ENCODE measurements at places on chromosomes 11 and 22.

GRCh38 chr11:134531327-134532130, 119.5 kb upstream of the B3GAT1 start:
- no peak for DNase-seq

DNA sequence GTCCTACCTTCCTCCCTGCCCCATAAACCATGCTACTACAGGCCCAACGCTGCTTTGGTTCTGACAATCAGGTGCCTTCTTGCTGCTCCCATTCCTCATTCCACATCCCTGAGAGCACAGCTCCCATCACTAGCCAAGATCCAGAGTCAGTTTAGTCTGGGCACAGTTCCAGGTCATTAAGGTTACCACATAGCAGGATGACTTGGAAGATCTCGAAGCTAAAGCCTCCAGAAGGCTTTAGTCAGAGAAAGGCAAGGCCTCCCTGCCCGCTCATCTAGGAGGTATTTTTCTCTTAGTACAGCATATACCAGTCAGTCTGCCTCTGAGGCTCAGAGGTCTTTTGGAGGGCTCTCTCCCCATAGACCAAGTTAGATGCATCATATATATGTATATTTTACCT, 30.3 kb downstream of the TRIM66 start:
- DNase-seq = no peak

- no peak for DNase-seq
These were observed 7.4 kb downstream of the MED17 start for GRCh38 chr11:93791493-93791892.

DNA sequence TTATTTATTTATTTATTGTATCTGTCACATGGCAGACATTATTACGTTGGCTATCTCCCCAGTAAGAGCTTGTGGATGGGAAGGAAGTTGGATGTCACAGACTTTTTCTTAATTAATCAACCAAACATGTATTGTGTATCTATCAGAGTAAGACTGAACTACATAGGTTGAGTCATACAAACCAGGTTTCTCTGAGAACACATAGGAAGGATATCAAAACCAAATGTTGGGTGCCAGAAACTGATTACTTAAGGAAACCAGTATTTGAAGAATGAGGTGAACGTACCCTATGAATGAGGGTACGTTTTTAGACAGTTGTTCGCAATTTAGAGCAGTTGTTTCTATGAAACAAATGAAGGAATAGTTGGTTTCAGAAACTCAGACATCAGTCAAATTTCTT, 136.4 kb downstream of the SLC17A6 start:
- no peak for DNase-seq

GRCh38 chr11:10044618-10045017, 249.4 kb downstream of the SBF2 start:
- DNase-seq = no peak

DNA sequence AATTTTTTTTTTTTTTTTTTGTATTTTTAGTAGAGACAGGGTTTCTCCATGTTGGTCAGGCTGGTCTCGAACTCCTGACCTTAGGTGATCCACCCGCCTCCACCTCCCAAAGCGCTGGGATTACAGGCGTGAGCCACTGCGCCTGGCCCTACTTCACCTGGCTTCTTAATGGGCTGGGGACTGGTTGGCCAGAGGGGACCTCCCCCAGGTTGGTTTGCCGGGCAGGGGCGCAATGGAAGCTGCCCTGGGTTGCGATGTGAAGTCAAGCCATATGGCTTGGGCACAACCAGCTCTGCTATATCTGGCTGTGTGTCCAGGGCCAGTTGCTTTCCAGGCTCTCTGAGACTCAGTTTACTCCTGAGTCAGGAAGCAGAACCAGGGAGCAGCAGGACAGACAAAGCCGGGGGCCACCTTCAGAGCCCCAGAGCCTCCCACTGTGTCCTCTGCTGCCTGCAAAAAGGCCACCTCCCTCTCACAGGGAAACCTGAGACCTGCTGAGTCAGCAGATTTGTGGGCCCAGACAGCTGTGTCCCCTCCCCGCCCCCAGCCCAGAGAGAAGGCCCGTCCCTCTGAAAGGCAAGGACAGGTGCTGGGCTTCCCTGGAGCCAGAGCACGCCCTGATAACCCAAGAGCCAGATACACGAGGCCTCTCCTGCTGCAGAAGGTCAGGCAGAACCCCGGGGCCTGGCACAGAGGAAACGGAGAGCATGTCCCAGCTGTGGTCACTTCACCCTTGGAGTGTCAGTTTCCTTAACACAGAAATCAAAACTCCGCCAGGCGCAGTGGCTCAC, 29.2 kb upstream of the DAGLA start:
- DNase-seq = no peak

DNA sequence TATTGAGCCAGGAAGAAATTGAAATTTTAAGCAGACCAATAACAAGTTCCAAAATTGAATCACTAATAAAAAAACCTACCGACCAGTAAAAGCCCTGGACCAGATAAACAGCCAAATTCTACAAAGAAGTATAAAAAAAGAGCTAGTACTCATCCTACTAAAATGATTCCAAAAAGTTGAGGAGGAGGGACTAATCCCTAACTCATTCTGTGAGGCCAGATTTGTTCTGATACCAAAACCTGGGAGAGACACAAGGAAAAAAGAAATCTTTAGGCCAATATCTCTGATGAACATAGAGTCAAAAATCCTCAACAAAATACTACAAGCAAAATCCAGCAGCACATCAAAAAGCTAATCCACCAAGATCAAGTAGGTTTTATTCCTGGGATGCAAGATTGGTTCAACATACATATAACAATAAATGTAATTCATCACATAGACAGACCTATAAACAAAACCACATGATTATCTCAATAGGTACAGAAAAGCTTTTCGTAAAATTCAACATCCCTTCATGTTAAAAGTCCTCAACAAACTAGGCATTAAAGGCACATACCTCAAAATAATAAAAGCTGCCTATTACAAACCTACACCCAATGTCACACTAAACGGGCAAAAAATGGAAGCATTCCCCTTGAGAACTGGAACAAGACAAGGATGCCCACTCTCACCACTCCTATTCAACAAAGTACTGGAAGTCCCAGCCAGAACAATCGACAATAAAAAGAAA, 13.1 kb downstream of the OR52A5 start:
- no peak for DNase-seq

DNA sequence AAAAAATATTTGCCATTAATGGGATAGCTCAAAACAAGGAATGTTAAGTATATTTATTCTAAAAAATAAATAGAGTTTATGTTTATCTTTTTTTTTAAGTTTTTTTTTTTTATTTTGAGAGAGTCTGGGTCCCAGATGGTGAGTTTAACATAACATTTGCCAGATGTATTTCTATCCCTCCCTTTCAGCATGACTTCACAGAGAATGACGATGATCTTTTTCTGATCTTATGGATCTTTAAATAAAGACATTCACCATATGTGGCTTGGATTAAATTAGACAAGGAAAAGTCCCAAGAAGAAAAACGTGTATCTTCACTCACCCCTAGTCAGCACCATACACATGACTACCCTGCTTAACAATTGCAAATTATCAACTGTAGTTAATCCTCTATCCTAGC, 839.8 kb upstream of the CNTN5 start:
- no peak for DNase-seq

- no peak for DNase-seq
These were observed 37.3 kb downstream of the PAMR1 start for GRCh38 chr11:35488117-35488516.

DNA sequence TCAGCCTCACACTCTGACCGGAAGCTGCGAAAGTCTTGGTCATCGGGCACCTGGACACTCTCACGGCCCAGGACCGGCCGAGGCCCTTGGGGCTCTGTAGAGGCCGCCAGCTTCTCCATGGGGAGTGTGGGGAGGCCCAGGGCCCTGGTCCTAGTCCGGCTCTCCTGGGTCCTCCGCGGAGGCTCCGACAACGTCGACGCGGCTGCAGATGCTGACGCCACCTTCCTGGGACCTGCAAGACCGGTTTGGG, 12.9 kb downstream of the STARD10 start:
- no peak for DNase-seq

GRCh38 chr11:131864228-131864627, 493.8 kb downstream of the NTM start:
- DNase-seq = no peak

DNA sequence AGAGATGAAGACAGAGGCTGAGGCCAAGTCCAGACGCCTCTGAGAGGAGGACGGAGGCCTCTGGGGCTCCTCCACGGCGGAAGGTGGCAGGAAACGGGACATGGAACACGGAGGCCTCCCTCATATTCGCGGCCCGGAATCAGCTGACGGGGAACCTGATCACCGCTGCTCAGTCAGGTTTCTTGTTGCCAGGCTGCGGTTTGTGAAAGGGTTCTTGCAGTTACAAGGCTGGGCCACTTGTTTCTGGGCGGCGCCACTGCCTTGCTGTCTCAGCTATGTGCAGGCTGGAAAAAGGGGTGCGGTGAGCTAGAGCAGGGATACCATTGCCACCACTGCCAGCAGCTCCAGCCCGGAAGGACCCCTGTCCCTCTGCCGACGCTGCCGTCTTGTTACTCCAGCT, 10.0 kb upstream of the MMP1 start:
- DNase-seq = no peak

DNA sequence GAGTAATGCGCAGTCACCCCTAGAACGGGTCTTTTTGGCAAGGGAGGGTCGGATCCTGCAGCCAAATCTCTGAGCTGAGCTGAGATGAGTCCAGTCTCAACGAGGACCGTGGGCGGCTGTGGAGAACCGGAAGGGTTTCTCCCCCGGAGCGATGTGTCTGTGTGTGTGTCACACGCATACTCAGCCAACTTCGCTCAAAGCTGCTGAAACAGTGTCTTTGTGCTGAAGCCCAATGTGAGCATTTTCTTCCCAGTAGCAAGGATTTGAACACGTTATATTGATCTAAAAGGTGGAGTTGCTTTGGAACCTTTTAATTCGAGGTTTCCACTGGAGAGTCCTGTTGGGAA, 1.4 kb upstream of the CELSR1 start:
- DNase-seq = no peak

DNA sequence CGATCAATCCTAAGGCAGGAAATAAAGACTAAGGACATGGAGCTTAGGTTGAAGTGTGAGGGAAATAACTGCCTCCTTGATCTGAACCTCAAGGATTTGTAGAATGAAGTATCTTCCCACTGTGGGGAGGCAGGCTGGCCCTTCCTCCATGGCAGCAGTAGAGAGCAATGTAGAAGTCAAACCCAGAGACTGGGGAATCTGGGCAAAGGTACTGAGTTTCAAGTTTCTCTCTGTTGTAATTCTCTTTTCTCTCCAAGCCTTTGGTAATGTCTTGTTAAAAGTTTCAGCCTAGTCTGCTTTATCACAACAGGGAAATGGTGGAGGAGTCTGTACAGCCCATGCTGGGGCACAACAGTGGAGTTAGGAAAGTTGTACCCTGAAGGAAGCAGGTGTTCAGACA, 49.5 kb downstream of the ADM start:
- DNase-seq = no peak

- no peak for DNase-seq
These were observed 30.5 kb upstream of the TTLL12 start for GRCh38 chr22:43217285-43218030.

- DNase-seq = no peak
These were observed 27.8 kb downstream of the USP28 start for GRCh38 chr11:113847580-113847979.

GRCh38 chr11:94719876-94720275, 48.3 kb upstream of the AMOTL1 start:
- no peak for DNase-seq

DNA sequence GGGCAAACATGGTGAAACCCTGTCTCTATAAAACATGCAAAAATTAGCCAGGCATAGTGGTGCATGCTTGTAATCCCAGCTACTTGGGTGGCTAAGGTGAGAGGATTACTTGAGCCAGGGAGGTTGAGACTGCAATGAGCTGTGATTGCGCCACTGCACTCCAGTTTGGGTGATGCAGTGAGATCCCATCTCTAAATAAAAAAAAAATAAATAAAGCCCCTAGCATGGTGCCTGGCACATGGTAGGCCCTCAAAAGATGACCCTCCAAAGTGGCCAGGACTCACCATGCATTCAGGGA, 74.6 kb downstream of the PTPRJ start:
- DNase-seq = no peak

DNA sequence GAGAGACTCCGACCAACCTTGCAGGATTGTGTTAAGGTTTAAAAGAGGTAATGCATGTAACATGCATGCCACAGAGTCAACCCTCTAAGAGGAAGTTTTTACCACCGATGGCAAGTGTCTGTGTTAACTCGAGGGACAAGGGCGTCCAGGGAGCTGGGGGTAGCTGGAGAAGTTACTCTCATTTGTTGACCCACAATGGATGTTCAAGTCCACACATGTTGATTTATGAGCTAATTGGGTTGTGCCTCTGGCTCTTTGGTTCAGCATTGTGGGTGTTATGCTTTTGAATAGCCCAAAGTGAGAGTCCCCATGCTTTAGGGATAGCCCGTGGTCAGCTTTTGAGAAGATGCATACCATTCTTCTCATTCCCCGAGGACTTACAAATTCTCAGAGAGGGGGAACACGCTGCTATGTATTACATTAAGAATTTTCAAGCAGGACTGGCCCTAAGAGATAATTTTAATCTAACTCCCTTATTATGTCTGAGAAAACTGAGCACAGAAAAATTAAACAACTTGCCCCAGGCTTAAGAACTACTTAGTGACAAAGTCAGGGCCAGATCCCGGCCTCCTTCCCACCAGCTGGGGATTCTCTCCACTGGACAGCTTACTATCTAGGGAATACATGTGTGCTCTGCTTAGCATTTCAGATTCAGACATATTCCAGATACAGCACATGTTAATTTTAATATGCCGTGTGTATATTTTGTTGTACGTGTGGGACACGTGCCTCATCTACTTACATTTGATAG, 5.2 kb upstream of the PLET1 start:
- DNase-seq = no peak

DNA sequence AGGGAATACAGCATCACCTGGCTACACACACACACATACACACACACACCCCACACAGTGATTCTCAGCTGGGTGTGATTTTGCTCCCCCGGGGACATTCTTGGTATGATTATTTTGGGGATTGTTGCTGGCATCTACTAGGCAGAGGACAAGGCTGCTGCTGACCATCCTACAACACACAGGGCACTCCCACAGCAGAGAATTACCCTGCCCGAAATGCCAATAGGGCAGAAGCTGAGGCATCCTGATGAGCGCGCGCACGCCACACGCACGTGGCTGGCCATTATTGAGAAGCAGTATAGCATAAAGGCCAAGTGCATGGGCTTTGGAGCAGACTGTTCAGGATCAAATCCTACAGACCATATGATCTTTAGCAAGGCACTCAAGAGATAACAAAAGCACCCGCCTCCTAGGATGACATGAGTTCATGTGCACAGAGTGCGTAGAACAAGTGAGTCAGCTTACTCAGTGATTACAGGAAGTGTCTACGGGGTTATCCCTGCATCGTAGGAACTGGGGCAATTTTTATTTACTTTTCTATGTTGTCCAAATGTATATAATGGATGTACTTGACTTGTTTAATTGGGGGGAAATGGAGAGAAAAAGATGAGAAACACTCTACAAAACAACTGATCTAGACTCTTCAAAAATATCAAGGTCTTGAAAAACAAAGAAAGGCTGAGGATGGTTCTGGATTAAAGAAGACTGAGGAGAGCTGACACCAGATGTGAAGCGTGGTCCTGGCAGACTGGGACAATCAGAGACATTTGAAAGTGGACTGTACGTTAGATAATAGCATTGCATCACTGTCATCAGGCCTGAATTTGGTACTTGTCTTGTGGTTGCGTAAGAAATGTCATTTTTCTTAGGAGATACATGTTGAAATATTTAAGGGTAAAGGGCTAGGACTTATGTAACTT, 7.2 kb upstream of the EHD1 start:
- DNase-seq = no peak

GRCh38 chr11:86115542-86116385, 46.9 kb upstream of the PICALM start:
- no peak for DNase-seq
